RWPE2 (cell line): ENCODE measurements at places on chromosomes 3 and 15.
A peak's percentile ranks its signal among the peaks of the same experiment; 100 is the strongest.

DNA sequence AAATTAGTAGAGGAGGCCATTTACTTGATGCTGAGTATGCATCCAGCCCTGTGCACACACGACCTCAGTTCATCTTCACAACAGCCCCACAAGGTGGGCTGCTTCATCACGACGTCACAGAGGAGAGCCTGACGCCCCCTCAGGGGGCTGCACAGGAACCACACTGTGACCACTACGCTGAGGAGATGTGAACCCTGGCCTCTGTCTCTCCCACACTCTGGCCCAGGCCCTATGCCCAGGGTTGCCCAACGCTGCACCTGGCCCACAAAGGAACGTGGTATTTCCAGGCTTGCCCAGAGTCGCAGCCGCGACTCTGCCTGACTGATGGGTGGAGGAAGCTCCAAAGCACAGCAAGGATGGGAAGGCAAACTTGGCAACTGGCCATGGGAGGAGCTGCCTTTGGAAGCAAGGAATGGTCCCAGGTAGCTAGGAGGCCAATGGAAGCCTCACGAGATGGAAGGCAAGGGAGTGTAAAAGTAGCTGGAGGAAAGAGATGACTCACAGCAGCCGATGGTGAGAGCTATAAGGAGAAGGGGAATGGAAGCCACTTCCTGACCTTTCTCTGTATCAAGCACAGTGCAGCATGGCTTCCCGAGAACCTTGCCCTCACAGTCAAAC lies 226.0 kb downstream of the KLF13 start:
- no peak for DNase-seq

DNA sequence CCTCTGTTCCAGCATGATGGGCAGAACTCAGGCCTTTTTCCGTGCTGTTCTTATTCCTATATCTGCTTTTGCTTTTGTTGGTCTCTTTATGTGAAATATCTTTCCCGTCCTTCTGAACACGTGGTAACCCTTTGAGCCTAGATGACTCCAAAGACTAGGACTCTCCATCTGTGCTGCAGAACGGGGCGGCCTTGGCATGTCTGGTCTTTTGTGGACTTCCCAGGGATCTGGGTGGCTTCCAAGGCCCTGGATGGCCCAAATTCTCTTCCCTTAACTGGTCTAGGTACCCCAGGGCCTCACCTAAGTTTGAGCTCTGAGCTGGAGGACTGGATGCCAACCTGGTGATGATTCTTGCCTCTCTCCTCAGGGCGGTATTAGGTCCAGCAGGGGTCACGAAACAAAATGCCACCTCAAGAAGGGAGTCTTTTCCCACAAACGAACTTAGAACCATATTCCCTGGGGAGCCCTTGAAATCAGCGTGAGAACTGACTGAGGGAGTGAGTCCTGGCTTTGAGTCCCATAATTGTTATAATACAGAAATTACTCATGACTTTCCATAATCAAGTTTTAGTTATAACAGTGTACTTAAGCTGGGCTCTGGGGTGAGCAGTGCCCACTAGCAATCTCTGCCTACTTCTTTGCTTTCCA lies 13.8 kb downstream of the TLNRD1 start:
- no peak for DNase-seq

DNA sequence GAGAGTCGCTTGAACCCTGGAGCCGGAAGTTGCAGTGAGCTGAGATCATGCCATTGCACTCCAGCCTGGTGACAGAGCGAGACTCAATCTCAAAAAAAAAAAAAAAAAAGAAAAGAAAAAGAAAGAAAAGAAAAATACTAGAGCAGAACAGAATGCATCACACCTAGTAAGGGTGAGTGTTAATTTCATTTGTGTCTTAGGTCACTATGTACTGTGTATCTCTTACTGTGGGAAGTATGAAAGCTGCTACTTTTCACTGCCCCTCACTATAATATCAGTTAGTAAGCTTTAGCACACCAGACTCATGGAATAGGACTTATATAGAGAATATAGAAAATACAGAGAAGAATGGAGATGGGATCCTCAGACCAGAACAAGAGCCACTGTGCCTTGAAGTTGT lies 45.9 kb upstream of the RASA2 start:
- DNase-seq: no peak

DNA sequence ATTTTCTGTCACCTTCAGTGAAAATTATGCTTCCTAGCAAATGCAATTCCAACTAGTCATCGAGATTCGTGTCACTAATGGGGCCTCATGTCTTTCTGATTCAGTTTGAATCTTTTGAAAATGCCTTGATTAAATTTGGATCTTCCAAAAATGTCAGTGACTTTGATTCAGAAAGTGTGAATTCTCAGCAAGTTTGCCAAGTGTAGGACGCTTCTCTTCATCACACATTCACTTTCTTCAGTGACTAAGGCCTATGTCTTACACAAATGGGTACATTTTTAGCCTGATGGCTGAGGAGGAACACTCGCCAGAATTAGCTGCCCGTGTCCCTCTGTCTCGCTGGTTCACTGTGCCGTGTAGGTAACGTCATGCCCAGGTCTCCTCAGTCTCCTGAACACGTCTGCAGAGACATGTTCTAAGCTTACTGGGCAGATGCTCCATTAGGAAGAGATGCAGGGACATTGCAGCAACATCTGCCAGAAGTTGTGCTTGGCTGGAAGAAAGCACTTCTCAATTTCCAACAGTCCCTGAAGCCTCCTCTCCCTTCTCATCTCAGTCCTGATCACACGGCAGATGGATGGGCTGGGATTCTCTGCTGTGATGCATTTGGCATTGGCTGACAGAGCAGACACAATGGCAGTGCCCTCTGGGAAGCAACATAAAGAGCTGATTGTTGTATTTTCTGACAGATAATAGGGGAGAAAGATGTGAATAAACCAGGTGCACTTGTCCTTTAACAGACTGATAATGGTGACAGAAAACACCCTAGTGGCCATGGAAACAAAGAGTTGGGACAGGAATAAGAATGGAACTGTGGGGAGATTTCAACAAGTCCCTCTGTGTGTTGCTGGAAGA lies 29.1 kb upstream of the LYZL4 start:
- no peak for DNase-seq

- no peak for DNase-seq
Measured at GRCh38 chr3:122025296-122025695, 3.2 kb upstream of the ILDR1 start.

DNA sequence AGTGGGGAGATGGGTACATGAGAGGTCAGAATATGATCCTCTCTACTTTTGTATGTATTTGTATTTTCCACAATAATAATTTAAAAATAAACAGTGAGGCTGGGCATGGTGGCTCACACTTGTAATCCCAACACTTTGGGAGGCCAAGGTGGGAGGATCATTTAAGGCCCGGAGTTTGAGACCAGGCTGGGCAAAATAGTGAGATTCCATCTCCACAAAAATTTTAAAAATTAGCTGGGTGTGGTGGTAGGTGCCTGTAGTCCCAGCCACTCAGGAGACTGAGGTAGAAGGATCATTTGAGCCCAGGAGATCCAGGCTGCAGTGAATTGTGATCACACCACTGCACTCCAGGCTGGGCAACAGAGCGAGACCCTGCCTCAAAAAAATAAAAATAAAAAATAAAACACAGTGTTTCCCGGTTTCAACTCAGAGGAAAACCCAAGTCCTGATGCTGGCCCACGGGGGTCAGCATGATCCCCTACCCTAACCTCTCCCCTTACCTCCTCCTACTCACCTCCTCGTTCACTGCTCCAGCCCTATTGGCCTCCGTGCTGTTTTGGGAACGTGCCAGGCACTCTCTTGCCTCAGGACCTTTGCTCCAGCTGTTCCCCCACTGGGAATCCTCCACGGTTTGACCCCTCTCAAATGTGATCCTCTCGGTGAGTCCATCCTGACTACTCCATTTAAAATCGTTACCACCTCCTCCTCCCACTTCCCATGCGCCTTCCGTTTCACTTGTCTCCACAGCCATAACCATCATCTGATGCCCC lies 2.9 kb upstream of the KLHL40 start:
- peak; percentile 18 for DNase-seq

DNA sequence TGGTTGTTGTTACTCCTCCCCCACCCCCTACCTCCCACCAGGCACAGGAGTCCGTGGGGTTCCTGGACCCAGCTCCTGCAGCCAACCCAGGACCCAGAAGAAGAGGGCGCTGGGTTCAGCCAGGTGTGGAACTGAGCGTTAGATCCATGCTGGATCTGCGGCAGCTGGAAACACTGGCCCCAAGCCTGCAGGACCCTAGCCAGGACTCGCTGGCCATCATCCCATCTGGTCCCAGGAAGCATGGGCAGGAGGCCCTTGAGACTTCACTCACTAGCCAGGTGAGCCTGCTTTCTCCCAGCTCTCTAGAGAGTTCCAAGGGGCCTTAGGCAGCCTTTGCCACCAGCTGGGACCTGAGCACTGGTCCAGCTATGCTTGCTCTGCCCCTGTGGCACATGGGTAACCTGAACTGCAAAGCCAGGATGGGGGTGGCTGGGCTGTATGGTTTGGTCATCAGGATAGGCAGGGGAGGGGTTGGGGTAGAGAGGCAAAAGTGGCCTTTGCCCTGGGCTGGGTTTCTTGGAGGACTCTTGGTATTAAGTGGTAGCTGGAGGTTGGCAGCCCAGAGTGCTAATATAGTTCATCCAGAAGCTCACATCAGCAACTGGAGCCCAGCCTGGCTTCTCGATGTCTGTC lies 7.0 kb upstream of the JMJD7 start:
- peak; percentile 69 for DNase-seq

DNA sequence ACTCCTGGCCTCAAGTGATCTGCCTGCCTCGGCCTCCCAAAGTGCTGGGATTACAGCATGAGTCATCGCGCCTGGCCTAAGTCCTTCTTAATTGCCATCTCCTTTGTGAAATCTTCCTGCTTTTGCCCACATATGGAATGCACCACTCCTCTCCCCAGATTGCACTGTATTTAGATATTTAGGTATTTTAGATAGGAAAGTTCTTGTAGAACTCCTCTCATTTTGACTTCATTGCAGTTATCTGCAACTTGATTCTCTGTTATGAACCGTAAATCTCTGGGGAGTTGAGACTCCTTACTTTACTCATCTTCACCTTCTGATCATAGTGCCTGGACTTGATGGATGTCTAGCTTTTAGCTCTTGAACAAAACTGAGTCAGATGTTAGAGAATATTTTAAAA lies 150.7 kb downstream of the AKAP13 start:
- DNase-seq: no peak

DNA sequence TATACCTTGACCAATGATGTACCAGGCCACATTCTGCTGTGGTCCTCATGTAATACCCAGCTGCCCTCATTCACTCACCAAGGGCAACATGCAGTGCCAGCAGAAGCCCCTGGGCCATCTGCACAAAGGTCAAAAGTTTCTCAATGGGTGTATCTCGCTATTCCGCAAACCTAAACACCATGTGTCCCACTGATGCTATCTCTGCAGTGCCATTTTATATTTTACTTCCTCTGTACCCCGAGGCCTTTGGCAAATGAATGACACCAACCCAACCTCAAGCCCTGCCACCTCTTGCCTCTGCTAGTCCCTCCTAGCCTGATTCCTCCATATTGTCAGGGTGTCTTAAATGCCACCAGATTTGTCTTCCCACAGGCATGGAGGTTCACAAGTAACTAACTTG lies 59.2 kb downstream of the AAGAB start:
- no peak for DNase-seq

GRCh38 chr15:70272565-70273355 lies 175.0 kb upstream of the TLE3 start:
- DNase-seq: no peak

GRCh38 chr3:30302027-30302426 lies 304.4 kb upstream of the TGFBR2 start:
- DNase-seq: no peak

GRCh38 chr15:34942363-34942762 lies 27.2 kb downstream of the AQR start:
- no peak for DNase-seq

DNA sequence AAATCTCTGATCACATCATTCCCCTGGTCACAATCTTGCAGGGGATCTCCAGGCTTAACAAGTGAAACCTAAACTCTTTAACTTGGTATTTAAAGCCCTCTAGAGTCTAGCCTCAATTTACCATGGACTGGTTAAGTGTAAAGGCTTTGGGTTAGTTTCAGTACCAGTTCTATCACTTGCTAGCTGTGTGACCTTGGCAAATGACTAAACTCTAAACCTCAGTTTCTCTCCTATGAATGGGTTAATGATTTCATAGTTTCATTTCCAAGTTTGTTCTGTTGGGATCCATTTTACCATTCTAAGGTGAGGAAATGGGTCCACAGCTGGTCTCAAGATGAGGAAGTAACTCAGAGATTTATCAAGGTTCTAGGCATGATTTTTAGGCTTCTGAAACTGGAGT lies 38.8 kb upstream of the TIMP4 start:
- DNase-seq: no peak

- no peak for DNase-seq
Measured at GRCh38 chr3:79661896-79662295, 105.9 kb downstream of the ROBO1 start.

- DNase-seq: no peak
Measured at GRCh38 chr3:67459796-67460195, 194.6 kb downstream of the SUCLG2 start.

DNA sequence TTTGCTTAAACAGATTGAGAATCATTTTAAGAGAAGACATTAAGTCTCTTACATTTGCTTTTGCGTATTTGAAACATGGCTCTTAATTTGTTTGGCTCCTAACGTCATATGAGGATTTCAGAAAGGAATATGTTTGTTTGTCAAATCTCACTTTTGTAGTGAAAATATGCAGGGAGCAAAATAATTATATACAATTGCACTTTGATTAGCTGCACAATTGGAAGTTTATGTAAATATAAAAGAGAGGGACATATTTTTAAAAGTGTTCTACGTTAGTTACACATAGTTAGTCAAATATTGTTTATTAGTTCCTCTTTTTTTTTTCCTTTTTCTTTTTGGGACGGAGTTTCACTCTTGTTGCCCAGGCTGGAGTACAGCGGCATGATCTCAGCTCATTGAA lies 42.7 kb upstream of the GOLIM4 start:
- DNase-seq: no peak

DNA sequence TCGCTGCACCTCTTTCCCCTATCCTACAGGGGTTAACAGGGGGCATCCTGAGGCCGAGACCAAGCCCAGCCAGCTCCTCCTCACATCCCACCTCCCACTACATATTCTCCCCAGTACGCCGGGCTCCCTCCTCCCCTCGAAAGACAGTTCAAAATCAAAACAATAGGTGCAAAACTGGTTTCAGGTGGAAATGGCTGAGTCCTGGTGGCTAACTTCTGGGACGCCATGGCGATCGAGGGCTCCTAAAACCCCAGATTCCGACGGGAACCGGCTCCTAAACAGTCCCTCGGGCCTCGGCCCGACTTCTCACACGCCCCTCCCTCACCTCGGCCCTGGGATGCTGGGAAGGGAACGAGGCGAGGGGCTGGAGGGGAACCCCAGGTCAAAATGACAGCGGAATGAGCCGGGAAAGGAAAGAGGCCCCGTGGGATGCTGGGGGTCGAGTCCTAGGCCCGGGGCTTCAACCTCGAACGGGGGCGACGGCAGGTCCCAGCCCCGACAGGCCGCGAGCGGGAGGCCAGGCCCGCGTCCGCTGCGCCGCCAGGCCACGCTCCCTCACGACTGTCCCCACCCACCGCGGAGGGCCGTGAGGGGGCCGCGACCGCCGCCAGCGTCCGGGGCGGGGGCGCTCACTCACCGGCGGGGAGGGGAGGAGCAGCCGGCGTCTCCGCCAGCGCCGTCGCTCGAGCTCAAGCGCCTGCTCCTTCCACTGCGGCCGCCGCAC lies 492 bp downstream of the TMCC1 start:
- DNase-seq: no peak

GRCh38 chr3:170149016-170149415 lies 32.5 kb downstream of the PHC3 start:
- no peak for DNase-seq

GRCh38 chr3:186772701-186773417 lies 10.5 kb upstream of the EIF4A2 start:
- DNase-seq: no peak

GRCh38 chr3:145650170-145650569 lies 510.8 kb downstream of the PLOD2 start:
- no peak for DNase-seq
